GM20000 (cell line): ENCODE measurements at places on chromosomes 2 and 18.

- peak; percentile 67 for DNase-seq
Observed at GRCh38 chr2:105235388-105236059, 6.0 kb upstream of the GPR45 start.

GRCh38 chr2:64312622-64313397 lies 141.2 kb upstream of the LGALSL start:
- DNase-seq = no peak

GRCh38 chr2:182726473-182726872 lies 10.4 kb downstream of the DNAJC10 start:
- DNase-seq = no peak

DNA sequence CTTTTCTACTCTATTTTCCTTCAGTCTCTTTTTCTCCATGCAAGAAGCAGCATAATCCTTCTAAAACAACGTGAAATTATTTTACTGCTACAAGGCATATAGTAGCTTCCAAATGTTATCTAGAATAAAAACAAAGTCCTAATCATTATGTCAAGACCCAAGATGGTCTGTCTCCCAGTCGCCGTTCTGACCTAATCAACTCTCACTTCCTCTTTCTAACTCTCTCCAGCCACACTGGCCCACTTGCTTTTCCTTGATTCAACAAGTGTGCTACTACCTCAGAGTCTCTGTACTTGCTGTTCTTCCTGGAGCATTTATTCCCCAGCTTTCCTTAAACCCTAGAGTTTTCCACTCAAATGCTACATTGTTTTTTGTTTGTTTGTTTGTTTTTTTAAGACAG lies 1491.2 kb downstream of the LRP1B start:
- peak; percentile 10 for DNase-seq

- DNase-seq = no peak
Observed at GRCh38 chr2:182101263-182101662, 115.6 kb downstream of the PPP1R1C start.

- DNase-seq = no peak
Observed at GRCh38 chr2:96073170-96073775, 38.6 kb upstream of the GPAT2 start.

- no peak for DNase-seq
Observed at GRCh38 chr2:175500255-175500654, 318.7 kb upstream of the ATP5MC3 start.

DNA sequence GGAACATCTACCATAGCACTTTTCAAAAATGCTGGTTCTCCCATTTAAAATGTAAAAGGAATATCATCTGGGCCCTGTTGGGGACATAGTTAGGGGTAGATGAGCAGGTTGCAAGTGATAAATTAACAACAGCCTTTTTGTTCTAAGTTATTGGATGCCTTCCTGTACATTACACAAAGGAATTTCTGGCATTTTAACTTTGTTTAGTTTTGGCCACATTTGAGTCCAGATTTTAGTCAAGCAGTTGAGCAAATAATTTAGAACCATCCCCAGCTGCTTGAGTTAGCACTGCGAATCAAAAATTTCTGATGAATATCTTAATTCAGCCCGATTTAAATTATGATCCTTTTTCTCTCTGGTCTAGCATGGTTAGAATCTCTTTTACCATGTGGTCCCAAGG lies 124.4 kb downstream of the TTC27 start:
- DNase-seq = no peak

DNA sequence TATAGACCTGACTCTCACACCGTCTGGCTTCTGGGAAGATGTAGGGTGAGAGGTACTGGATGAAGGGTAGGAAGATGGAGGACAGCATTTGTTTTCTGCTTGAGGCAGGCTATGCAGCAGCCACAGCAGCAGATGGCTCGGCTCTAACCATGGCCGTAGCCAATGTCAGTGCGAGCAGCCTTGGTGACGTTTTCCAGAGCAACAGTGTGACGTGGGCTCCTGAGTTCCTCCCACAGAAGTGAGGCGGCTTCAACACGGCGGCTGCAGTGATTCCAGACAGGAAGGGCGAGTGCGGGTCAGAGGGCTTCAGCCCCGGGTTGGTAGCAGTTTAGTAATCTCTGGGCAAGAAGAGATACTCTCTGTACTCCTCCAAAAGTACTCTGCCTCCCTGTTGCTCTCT lies 133.0 kb upstream of the MYT1L start:
- DNase-seq = no peak

GRCh38 chr2:42274863-42275262 lies 86.2 kb downstream of the COX7A2L start:
- DNase-seq = no peak

GRCh38 chr2:7878786-7879482 lies 802.9 kb upstream of the ID2 start:
- no peak for DNase-seq
